GM19239 (cell line): ENCODE measurements at places on chromosomes 5 and 9.

DNA sequence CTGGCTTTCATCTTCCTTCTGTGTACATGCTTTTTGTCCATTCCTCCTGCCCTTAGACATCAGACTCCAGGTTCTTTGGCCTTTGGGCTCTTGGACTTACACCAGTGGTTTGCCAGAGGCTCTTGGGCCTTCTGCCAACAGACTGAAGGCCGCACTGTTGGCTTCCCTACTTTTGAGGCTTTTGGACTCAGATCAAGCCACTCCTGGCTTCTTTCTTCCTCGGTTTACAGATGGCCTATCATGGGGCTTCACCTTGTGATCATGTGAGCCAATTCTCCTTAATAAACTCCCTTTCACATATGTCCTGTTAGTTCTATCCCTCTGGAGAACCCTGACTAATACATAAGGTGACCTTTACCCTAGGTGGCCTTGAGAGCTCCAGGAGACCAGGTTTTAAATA lies 189.1 kb upstream of the CCNG1 start:
- DNase-seq: no peak

- no peak for DNase-seq
These were observed 163.9 kb downstream of the OLFM1 start for GRCh38 chr9:135251331-135251761.

DNA sequence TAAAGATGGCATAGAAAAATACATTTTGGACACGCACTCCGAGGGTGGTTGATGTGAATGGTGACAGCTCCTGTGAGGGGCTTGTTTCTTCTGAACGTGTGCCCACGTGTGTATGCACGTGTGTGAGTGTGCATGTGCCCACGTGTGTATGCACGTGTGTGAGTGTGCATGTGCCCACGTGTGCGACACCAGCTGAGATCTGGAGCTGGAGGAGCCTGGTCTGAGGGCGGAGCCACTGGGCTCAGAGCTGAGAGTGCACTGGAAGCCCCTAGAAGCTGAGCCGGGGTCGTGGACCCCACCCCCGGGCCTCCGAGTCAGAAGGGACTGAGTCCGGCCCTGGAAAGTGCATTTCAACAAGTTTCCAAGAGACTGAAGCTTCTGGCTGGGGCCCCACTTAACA lies 282.5 kb upstream of the IRX4 start:
- DNase-seq: no peak

- no peak for DNase-seq
These were observed at the start of gene FSTL4 for GRCh38 chr5:133612249-133612860. Gene FSTL4 (minus strand): TSS chr5:133612541.

GRCh38 chr5:35047785-35048404 lies at the start of gene AGXT2:
Gene AGXT2 (minus strand): TSS chr5:35047949. CDS start chr5:35047892, 57 bp downstream.
- DNase-seq: no peak

DNA sequence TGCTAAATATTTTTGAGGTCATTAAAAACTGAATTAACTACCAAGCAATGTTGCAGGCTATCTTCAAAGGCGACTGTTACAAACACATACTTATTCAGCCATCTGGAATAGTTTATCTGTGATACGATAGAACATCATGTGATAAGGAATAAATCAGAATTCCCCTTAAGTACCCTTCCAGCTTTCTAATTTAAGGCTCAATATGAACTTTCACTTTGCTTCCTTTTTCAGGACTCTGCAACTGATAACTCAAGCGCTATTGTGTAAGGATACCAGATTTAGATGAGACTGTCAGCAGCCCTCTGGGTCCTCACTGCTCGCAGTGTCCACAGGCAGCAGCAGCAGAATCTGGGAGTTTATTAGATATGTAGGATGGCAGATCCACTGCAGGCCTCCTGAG lies 416.3 kb downstream of the SPATA31D1 start:
- DNase-seq: no peak

DNA sequence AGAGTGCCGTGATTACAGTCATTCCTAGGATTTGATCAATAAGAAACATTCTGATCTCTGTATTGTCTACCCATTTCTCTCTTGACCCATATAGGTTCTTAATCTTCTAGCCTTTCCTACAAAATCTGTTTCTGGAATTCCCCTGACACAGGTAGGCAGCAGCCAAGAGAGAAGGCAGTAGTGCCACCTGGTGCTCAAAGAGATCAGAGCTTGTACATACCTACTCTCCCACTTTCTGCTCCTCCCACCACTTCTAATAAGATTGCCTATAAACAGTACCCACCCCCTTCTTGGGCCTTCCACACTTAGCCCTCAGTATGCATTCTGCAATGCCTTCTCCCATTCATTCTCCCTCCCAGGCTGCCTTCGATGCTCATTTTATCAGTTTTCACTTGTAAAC lies 117.4 kb upstream of the RORB start:
- DNase-seq: peak; percentile 0

DNA sequence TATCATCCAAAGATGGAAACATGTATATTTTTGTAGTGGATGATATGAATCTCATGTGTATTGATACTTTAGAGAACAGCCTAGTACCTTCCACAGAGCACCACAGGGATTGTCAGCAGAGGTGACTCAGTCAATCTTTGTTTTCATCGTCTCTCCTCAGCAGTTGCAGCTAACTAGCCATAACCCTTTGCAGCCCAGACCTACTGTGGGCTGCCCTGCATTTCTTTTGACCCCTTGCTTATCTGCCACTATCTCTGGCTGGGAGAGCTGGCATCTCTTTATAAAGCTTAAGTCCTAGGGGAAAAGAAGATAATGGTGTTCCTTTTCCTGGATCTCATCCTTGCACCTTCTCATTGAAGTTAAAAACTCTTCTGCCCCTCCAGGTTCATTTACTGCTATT lies 28.7 kb downstream of the HMGCR start:
- no peak for DNase-seq

GRCh38 chr5:123425431-123425830 lies 2.2 kb upstream of the CEP120 start:
- DNase-seq: no peak

DNA sequence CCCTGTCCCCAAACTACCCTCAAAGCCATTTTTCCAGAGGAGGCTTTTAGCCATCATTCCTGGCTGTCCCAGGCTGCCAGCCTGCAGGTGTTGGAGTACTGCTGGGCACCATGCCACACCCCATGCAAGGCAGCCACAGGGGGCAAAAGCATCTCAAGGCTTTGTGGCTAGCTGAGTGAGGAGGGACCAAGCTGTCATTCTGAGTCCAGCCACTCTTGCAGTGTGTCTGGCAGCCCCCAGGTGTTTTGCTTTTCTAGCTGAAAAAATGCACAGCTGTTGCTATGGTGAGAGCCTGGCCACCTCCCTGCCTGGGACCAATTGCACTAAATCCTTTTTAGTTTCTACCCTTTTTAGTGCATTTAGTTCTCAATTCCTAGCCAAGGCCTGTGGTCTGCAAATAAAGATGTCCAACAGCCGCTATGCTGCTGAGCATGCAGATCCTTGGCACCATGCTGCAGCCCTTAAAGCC lies 50.4 kb upstream of the PTGS1 start:
- no peak for DNase-seq

GRCh38 chr5:77170-77501 lies 14.8 kb upstream of the PLEKHG4B start:
- DNase-seq: no peak

DNA sequence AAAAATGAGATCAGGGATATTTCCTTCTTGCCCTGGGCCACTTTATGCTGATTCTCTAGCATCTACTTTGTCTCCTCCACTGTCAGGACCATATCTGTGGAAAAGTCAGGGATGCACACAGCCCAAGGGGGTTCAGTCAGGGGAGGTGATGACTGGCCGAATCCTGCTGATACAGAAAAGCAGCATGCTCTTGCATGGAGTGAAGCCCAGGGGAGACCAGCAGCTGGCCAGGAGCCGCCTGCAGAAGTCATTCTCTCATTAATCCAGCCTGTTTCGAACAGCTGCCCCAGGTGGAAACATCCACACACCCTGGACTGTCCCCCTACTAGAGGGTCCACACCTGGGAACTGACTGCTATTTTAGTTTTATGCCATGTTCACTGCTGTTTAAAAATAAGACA lies 177.1 kb downstream of the ATP10B start:
- no peak for DNase-seq

- DNase-seq: no peak
These were observed 339.9 kb downstream of the PRELID2 start for GRCh38 chr5:145495196-145495595.
